GF-D8 (cell line): ENCODE measurements at places on chromosomes 3 and 15.

GRCh38 chr15:65054333-65055200 lies 9.4 kb downstream of the SLC51B start:
- peak; percentile 9 for DNase-seq

DNA sequence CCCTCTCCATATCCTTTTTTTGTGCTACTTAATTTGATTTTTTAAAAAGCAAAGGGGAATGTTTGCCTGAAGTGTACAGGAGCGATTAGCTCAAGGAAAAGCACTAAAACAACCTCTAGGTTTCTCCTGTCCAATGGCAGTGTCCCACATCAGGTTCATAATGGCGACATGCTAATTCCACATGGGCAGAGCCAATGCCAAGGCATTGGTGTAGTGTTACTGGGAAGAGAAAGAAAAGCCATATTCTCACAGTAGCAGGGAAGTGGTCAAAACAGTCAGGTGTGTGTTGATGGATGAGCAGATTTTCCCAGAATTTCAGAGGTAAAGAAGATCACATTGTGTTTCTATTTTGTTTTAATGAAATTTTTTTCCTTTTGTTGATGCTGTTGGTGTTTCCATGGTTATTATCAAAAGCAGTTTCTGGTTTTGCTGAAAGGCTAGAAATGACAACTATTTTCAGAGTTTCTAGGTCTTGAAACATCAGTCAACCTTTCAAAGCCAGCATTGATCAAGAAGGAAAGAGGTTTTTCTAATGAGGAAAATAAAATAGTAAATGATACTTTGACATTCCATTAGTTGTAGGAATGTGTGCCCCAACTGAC lies 65.2 kb downstream of the FNDC3B start:
- no peak for DNase-seq

DNA sequence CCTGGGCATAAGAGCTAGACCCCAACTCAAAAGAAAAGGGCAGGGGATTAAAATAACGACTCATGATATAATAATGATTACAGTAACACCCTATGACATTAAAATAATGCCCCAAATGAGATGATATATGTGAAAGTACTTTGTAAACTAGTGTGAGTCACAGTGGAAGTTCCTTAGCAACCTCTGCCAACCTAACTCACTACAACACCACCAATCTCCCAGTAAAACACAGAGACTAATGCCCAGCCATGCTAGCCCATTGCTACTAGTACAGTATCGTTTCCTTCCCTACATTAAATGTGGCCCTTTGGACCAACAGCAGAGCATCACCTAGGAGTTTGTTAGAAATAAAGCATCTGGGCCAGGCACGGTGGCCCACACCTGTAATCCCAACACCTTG lies 11.2 kb upstream of the ADAMTS7 start:
- DNase-seq: no peak

GRCh38 chr3:42541079-42541478 lies 38.6 kb downstream of the VIPR1 start:
- DNase-seq: no peak
